ENCODE measurements at places on chromosomes 5 and 9.

- DNase-seq: no peak
Measured at GRCh38 chr5:135964670-135965320, 10.0 kb upstream of the LECT2 start.

- no peak for DNase-seq
Measured at GRCh38 chr9:69946800-69947437, 96.7 kb upstream of the MAMDC2 start.

- no peak for DNase-seq
Measured at GRCh38 chr5:92505925-92506324, 1075.1 kb downstream of the NR2F1-AS1 start.

- DNase-seq: no peak
Measured at GRCh38 chr5:180823940-180824629, 21.5 kb upstream of the MGAT1 start.

GRCh38 chr5:39580702-39581453 is 156.1 kb upstream of the DAB2 start:
- no peak for DNase-seq

- DNase-seq: no peak
Measured at GRCh38 chr9:115668521-115668920, 485.1 kb upstream of the PAPPA start.

DNA sequence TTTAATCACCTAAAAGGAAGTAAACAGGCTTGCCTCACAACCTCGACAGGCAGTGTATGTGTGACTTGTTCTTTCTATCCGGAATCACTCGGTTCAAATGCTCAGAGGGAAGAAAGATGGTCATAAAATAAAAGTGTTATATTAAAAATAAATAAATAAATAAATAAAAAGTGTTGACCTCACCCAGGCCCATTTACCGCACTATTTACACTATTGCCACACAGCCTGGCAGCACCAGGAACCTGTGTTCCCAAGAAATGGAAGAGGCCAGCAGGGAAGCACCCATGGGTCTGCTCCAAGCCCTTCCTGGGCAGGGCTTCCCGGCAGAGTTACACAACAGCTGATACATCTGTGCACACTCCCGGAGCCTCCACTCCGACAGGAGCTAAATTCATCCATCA is 127.9 kb downstream of the EFNA5 start:
- no peak for DNase-seq

- DNase-seq: no peak
Measured at GRCh38 chr9:92534204-92534603, 1.6 kb downstream of the ECM2 start.

All from stimulated activated CD4-positive, alpha-beta T cell treated with anti-CD3 and anti-CD28 coated beads, Interleukin-15, amount 100 ng/mL, for 1 hour (primary cell).